Hematopoietic multipotent progenitor cell treated with erythropoietin and hydrocortisone succinate and interleukin-3 and kit ligand, for 6 days (in vitro differentiated cells): ENCODE measurements at places on chromosomes 5 and 9.

GRCh38 chr9:111821006-111821528 lies 26.3 kb upstream of the SHOC1 start:
- no peak for DNase-seq

DNA sequence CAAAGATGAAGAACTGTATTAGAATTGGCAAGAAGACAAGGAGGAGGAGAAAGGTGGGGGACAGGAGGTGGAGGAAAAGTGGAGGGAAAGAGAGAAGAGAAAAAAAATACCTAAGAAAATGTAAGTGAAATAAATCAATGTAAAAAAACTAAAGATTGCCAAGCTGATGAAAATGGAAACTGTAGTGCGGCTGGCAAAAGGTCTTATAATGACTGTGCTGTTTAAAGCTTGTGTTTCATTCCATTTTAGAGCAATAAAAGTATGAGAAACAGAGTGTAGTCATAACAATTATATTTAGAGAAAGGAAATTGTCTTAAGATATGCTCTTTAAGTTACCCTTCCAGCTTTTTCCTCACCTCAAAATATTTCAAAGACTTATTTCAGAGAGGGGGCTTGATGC lies 670.5 kb upstream of the SEMA6A start:
- no peak for DNase-seq

- no peak for DNase-seq
Observed at GRCh38 chr9:126230692-126231091, 95.9 kb upstream of the MVB12B start.

DNA sequence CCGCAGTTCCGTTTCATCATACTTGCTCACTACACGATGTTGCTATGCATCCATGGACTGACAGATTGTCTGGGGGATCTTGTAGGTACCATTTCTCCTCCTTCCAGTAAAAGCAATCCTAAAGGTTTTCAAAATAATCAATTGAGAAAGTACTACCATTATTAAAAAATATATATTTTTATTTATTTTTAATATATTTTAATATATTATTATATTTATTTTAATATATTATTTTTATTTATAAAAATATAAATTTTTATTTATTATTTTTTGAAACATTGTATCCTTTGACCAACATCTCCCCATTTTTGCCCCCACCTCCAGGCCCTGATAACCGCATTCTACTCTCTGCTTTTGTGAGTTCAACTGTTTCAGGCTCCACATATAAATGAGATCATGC lies 237.6 kb upstream of the IRX4 start:
- no peak for DNase-seq

GRCh38 chr5:132744659-132745058 lies 2.6 kb upstream of the CCNI2 start:
- no peak for DNase-seq

GRCh38 chr5:148297731-148298130 lies 14.5 kb upstream of the SPINK7 start:
- DNase-seq: no peak

DNA sequence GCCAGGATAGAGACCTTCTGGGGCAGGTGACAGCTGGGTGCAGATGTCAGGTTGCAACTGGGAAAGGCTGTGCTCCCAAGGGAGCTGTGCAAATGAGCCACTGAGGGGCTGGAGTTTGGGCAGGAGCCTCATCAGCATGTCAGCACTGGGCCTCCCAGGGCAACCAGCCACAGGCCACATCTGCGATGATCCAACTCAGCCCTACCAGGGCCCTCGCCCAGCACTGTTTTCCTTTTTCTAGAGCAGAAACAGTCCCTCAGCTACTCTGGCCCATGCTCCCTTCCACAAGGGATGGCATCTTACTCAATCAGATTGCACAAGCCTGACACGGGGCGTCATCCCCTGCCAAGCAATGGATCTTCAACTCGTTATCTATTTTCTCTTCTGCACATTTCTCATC lies 24.8 kb downstream of the NIPAL4 start:
- DNase-seq: peak; percentile 19

- no peak for DNase-seq
Observed at GRCh38 chr5:120538149-120538548, 74.0 kb downstream of the PRR16 start.

GRCh38 chr9:124771867-124772679 lies 962 bp upstream of the NR6A1 start:
- DNase-seq: peak; percentile 66

DNA sequence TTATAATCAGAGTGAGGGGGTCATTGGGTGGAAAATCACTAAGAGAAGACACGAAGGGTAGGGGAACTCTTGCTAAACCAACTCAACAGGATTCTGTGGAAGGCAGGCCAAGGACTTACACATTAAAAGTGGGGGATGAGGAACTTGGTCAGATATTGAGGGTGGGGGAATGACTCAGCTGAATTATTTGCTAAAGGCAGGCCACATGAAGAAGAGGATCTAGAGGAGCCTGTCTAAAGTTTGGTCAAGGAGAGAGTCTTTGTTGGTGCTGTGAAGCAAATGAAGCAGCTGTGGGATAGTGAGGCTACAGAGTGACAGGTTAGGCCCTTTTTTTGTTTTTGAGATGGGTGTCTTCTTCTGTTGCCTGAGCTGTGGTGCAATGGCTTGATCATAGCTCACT lies 63.9 kb upstream of the SPRY4 start:
- peak; percentile 70 for DNase-seq

DNA sequence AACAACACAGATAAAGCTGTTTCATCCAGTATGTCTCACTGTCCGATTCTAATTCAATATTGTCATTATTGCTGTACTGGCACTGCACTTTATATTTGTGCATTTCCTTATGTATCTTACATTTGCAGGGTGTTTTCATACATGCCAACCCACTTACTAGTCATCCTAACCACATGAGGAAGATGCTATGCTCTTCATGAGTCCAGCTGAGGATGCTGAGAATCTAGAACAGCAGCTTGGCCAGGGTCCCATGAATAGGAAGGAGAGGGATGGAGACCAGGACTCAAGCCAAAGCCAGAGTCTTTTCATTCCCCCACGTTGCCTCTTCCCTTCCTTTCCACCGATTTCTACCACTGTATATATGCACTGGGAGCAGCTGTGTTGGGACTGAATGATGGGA lies 292.8 kb upstream of the KLF4 start:
- peak; percentile 22 for DNase-seq

- peak; percentile 82 for DNase-seq
Observed at GRCh38 chr9:94681508-94681907, 42.2 kb upstream of the FBP1 start.

- DNase-seq: no peak
Observed at GRCh38 chr5:17481378-17481777, 16.7 kb upstream of the TAF11L2 start.

GRCh38 chr5:143501310-143502044 lies 98.0 kb upstream of the NR3C1 start:
- no peak for DNase-seq

DNA sequence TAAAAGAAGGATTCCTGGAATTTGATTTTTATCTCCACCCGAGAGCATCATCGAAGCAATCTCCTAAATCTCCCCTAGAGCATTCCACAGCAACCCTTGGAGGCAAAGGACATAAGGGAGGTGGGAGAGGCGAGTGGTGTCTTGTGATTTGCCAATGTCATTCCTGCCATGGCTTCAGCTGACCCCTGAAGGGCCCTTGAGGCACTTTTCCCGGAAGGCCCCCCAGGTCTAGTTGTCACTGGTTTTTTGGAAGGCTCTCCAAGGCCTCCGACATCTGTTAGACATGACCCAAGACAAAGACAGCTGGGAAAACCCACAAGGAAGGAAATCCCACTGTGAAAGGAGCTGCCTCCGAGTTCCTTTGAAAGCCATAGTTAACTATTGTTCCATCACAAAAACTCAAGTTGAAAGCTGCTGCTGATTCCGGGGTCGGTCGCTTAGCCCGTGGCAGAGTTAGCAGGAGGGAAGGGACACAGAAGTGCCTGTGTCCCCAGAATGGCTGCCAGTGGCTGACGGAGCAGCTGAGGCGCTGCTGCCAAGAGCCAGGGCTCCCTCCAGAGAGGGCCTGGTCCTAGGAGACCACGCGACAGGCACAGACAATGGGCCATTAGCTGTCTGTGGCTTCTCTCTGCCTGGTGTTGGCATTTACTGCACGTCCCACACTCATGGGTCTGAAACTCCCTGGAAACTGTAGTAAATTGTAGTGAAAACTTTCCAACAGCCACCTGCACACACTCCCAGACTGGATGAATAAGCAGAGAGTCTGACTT lies 24.4 kb upstream of the TRIO start:
- no peak for DNase-seq

DNA sequence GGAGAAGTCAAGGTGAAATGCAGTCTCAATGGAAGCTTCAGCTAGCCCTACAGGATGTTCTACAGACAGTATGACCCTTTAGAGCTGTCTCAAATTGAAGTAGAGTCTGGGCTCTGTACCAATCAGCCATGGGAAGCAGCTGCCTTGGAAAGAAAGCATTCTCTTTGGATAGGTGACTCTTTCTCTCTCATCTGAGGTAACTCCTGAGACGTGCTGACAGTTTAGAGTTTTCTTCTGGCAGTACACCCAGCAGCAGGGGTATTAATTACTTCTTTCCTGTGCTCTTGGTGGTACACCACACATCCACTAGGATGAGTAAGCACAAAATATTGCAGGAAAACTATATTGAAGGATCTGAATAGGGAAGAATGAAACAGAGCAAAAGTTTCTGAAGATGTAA lies 329.6 kb upstream of the RGMB start:
- DNase-seq: no peak

DNA sequence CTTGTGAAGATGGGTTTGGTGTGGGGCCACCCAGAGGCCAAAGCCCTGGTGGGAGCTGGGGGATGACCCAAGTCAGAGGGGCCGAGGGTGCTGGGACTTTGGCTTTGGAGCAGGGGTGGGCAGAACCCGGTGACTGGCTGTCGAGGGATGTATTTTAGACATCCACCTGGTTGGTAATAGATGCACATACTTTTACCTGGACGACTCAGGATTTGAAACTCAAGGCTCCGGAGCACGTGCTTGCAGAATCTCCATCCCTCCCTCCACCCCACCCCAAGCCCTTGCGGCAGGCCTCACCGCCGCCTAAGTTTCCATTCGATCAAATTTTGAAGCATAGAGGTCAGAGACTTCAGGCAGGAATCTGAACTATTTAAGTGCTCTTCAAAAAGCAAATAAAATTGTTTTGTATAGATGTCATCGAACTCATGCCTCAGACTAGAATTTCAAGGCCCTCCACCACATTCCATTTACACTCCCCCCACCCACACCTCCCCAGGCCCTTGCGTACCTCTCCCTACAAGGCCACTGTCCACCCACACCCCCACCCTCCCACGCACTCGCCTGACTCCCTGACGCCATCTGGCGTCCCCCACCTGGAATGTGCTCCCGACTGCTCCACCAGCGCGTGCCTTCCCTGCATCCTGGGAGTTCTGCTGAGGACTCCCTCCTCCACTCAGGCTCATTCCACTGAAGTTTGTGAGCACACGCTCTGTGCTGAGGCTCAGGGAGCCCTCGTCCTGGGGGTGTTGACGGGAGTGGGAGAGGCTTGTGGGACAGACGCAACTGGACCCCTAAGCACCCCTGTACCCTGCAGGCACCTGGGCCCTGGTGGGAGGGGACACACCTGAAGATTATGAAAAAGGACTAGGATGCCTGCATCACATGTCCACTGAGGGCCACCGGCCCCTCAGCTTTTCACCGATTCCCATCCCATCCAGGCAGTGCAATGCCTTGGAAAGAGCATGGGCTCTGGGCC lies 56.4 kb upstream of the RPL26L1 start:
- DNase-seq: peak; percentile 24

GRCh38 chr9:129040113-129040643 lies 3.8 kb downstream of the MIGA2 start:
- DNase-seq: peak; percentile 85

GRCh38 chr9:30310711-30311110 lies 2073.7 kb upstream of the ACO1 start:
- DNase-seq: no peak

DNA sequence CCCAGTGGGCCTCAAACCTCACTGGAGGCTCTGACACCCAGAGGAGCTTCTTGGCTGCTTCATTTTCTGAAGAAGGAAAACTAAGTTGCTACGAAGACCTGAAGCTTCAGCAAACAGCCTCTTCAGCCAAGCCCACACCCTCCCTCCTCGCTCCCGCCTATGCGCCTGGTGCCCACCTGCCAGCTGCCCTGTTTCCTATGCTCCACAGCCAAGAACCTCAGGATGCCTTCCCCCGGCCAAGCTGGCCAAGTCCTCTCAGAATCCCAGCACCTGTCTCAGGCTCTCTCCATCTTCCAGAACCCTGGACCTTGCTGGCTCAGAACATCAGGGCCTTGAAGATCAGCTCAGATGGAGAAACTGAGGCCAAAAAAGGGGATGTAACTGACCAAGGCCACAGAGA lies 60.4 kb downstream of the STK10 start:
- no peak for DNase-seq
